ENCODE measurements at places on chromosomes 2 and 18.

DNA sequence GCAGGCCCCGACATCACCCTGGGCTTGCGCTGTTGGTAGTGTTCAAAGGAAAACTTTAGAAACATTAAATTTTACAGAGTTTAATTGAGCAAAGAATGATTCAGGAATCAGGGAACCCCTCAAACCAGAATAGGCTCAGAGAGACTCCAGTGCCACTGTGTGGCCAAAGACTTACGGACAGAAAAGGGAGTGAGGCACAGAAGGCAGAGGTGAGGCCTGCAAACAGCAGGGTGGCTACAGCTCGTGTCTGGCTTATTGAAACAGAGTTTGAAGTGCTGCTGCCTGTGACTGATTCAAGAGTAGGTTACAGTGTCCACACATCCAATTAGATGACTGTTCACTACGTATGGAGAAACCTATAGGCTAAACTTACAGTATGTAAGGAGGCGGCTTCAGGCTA, 2.4 kb upstream of the CTDP1 start:
- no peak for DNase-seq

DNA sequence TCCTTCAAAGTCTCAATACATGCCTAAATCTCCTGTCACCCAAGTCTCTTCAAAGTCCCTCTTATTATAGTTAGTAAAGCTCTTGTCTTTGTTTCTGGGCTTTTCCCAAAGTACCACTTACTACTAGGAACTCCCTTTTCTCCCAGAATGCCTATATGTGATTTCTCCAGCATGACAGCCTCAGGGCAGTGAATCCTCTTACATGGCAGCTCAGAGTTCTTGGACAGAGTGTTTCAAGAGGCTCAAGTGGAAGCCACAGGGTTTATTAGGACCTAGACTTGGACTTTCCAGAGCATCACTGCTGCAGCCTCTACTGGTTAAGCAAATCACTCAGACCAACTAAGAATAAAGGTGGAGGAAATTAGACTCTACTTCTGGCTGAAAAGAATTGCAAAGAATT, 98.9 kb downstream of the CSRNP3 start:
- no peak for DNase-seq

- DNase-seq: no peak
Observed at GRCh38 chr18:8341481-8342230, 267.6 kb upstream of the RAB12 start.

DNA sequence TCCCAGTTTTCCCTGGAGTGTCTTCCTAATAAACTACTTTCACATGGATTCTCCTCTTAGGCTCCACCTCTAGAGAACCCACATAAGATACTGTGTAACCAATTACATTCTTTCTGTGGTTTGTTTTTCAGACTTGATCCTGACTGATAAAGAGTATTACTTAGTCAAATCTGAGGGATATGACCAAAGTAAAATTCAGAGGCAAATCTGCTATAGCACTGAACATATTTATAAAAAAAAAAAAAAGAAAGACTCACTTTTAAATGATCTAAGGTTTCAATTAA, 13.9 kb downstream of the CKAP2L start:
- DNase-seq: no peak

DNA sequence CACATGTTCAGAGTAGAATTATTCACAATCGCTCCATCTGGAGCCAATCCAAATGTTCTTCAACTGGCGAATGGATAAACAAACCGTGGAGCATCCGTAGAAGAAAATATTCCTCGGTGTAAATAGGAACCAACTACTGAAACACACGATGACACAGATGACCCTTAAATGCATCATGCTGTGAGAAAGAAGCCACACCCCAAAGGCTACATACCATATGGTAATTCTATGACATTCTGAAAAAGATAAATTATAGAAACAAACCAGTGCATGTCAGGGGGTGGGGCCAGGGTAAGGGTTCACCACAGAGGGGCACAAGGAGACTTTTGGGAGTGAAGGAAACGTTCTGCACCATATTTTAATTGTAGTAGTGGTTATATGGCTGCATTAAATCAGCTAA, 312.2 kb upstream of the SMIM21 start:
- DNase-seq: no peak

Data from activated CD8-positive, alpha-beta memory T cell treated with anti-CD3 and anti-CD28 coated beads for 1 hour (primary cell).